ENCODE measurements at places on chromosomes 12 and 14. TPM values are rescaled to one million over a fixed set of nuclear protein-coding genes. Genes with fewer than 3 reads are reported as not detected.

PPM1H gene
- 36.7 TPM for total RNA-seq

OLR1 gene
- total RNA-seq, result not detected

ARMH4 gene
- not detected for total RNA-seq

MPHOSPH9 gene
- total RNA-seq, result 69.5 TPM

BDKRB2 gene
- total RNA-seq, result 0.27 TPM

TAS2R31 gene
- 4.1 TPM for total RNA-seq

OVCH1 gene
- not detected for total RNA-seq

TAS2R46 gene
- total RNA-seq, result 1.1 TPM

EXOC5 gene
- total RNA-seq, result 62.4 TPM

IL31 gene
- total RNA-seq, result not detected

GRCh38 chr14:103308717-103309616 lies 25.1 kb upstream of the EIF5 start:
- no peak for DNase-seq

DNA sequence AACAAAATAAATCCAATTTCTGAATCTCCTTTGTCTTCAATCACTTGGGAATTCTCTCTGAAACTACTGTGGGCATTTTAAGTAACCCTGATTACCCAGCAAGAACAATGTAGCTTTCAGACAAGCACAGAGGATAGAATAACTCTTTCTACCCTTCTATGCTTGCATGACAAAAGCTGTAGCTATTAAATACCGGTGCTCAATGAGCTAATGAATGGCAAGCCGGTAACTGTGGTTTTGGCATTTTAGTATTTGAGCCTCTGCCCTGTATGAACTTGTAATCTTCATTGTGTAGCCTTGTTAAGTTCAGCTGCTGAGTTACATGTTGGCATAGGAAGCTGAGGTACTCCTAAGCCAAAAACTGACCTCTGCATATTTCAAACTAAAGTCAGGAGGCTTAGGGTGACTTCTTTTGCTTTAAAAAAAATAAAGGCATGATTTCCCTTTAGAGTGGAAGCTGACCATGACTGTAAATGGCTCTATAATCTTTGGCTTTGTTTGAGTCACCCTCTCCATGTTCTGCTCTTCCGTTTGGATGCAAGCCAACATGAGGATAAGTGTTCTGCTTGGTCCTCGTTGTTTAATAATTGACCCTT lies 171.0 kb upstream of the HIF1A start:
- peak; percentile 73 for DNase-seq

DNA sequence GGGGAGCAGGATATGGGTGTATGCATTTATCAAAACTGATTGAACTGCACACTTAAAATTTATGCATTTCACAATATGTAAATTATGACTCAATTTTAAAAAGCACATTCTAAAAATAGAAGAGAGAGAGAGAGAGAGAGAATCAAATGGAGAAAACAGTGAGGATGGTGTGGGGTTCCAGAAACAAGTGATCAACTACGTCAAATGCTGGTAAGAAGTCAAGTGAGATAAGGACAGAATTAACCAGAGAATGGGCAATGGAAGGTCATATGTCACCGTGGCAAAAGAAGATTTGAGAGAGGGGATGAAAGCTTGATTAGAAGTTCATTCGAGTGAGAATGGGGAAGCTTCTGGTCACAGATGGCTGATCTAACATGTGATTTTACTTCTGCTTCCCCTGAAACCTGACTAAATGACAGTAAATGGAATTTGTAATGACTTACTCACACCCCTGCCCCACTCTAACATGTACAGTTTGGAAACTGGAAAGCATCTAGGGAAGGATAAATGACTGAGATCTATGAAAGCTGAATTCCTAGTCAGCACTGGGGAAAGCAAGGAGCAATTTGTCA lies 276.5 kb upstream of the AMIGO2 start:
- DNase-seq, result no peak

DNA sequence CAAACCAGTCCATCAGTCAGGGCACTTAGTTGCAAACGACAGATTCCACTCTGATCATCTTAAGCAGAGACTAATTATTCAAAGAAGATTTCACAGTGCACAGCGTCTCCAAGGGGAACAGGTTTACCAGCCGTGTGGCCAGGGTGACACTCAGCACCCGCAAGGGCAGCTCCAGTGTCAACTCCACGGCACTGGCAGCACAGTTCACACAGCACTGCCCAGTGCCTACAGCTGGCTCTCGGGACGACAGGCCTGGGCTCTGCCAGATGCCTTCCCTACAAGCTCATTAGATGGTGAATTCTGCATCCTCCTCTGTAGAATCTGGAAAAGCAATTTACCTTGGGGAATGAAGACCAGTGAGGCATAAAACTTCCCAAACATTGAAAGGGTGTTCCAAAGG lies 4.9 kb downstream of the OR10P1 start:
- DNase-seq, result no peak

- DNase-seq, result no peak
Observed at GRCh38 chr12:27198036-27198435, 46.0 kb upstream of the STK38L start.

DNA sequence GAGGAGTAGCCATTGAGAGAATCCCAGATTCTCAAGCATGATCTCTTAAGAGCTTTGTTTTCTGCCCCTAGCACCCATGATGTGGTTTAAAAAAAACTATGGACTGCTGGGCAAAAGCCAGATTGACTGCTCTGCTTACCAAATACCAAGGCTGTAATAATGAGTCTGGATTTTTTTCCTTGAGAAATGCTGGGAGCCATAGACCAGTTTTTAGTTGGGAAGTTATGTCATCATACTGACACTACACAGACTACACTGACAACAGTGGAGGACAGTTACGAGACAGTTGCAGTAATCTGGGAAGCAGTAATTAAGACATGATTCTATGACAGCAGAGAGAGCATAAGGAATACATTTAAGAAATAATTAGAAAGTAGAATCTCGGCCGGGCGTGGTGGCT lies 35.8 kb downstream of the SPATA7 start:
- no peak for DNase-seq

- DNase-seq, result no peak
Observed at GRCh38 chr14:65226824-65227604, 124.7 kb upstream of the MAX start.

- peak; percentile 83 for DNase-seq
Observed at GRCh38 chr14:55129086-55129427, at the start of gene LGALS3. LGALS3 (plus strand) TSS chr14:55129252; CDS start chr14:55137374, 8,122 bp downstream.

GRCh38 chr12:109521831-109522230 lies 44.4 kb downstream of the UBE3B start:
- no peak for DNase-seq

DNA sequence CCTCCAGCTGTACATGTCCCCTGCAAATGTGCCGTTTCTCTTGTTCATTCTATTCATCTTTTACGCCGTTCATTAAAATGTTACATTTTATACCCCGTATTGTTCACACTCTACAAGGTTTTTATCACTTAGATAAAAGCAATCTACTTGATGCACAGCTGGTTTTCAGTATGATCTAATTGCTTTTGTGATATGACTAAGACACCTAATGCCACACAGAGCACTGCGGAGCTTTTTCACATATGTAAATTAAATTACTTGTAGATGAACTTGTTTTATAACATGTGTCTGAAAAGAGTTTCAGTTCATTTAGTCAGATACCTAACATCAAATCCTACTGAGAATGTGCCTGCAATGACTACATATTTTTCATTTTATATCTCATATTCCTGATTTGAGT lies 40.9 kb upstream of the RERGL start:
- no peak for DNase-seq

DNA sequence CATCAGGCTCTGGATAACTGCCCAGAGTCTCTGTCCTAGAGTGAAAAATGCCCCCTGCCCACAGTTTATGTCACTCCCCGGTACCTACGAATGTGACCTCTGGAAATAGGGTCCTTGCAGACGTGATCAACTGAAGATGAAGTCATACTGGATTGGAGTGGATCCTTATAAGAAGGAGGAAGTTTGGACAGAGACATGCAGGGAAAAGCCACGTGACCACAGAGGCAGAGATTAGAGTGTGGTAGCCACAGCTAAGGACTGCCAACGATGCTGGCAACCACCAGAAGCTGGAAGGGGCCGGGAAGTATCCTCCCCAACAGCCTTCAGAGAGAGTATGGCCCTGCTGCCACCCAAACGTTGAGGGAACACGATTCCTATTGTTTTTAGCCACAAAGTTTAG lies 101.2 kb upstream of the NCOR2 start:
- DNase-seq, result no peak

DNA sequence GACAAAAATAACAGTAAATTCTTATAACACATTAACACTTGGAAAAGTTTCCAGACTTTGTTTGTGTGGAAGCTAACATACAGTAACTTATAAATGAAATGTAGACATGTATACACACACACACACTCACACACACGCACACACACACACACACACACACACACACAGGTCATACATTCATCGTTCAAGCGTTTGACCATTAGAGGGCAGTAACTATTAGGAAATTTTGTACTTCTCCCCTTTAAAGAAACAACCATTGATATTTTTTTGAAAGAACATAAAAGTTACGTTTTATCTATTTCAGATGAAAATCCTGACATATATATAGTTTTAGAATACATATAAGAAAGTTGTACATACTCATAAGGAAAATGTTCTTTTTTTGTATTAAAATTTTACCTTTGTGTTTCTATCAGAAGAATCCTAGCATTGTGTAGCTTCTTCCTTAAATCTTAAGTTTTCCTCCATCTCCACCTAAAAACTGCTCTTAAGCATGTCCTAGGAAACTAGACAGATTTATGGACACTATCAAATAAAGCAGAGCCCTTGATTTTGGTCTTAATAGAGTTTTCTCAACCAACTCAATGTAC lies 29.0 kb downstream of the PTPRQ start:
- peak; percentile 49 for DNase-seq

DNA sequence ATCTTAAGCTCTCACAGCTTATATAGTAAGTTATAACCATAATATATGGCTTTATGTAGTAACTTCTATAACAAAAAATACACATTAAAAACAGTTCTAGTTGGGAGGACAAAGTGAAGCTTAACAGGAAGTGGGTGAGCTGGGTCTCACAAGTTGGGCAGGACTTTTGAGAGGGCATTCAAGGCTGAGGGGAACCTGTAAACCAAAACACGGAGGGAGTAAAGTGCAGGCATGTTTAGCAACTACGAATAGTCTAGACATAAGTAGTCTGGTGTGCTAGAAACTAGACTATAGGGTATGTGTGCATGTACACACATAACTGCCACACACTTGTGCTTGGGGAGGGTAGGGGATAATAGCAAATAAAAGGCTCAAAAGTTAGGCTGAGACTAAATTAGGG lies 14.2 kb upstream of the NEK9 start:
- DNase-seq, result no peak

DNA sequence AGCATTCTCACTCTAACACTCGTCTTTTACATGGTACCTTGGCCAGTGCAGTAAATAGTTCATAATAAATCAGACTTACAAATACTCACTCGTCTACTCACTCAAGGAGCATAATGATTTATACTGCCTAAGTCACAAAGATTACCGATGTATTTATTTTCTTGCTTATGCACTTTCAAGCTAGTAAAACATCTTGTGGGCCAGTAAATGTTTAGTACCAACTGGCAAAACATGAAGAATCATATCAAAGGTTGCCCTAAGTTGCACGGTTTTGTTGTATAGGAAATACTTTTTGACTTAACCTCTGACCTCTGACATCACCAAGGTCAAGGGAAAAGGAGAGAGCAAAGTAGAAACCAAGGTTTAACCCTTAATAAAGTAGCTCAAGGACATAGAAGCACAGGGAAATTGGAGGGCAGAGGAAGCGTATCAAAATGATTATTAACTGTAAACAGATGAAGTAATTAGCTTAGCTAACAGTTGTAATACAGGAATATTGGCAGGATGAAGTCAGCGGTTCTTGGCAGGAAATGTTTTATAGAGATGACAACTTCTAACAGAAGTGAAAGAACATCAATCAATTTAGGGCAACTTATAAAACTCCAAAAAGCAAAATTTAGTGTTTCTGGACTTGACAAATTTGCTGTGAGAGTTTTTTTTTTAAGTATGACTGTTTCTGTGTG lies 131.9 kb downstream of the HMGA2 start:
- DNase-seq, result no peak
